ENCODE measurements at places on chromosomes 6 and 20.

- no peak for DNase-seq
Measured at GRCh38 chr6:113160306-113161017, 696.7 kb upstream of the MARCKS start.

DNA sequence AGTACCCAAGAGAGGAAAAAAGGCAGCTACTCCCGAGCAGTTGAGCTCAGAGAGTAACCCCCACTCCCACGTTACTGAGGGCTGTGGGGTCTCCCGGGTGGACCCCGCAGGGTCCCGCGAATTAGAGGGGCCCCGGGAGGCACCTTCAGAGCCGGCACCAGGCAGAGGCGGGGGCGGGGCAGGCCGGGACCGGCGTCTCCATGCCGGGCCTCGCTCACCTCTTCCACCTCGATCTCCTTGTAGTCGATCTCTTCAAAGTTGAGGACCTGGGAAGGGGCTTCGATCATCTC lies 381 bp downstream of the MAP3K7 start:
- DNase-seq, result peak; percentile 30

DNA sequence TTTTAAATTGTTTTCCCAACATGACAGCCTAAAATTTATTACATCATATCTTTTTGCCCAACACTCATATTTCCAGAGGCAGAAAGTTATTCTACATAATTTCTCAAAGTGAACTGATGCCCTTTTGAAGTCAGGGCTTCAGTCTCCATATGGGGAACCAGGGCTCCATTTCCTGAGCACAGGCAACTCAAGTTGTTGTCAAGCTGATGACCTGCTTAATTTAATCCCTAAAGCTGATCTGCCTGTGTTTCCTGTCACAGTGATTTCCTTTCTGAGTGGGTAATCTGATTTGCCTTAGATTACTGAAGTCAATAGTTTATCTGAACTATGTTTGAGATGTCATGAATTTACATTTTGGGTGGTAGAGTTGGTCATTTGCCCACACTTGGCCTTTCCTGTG lies 932.1 kb upstream of the MANEA start:
- DNase-seq, result no peak

GRCh38 chr6:24387818-24388217 lies 14.9 kb upstream of the MRS2 start:
- DNase-seq, result no peak

- DNase-seq, result peak; percentile 8
Measured at GRCh38 chr6:90251295-90251992, 45.2 kb downstream of the BACH2 start.

DNA sequence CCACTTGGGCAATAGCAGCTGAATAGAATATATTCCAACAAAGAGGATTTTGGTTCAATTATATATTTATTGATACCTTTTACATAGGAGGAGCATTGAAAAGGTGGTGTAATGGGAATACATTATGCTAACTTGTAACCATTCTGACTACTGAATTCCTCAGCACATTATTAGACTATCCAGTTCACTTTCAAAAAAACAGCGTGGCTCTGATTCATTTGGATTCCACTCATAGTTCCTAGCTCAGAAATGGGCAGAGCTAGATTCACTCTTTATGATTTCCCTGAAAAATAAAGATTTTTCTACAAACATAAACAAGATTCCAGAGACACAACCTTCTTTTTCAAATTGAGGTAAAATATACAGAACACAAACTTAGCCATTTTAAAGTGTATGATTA lies 9.2 kb upstream of the TRERF1 start:
- DNase-seq, result no peak

DNA sequence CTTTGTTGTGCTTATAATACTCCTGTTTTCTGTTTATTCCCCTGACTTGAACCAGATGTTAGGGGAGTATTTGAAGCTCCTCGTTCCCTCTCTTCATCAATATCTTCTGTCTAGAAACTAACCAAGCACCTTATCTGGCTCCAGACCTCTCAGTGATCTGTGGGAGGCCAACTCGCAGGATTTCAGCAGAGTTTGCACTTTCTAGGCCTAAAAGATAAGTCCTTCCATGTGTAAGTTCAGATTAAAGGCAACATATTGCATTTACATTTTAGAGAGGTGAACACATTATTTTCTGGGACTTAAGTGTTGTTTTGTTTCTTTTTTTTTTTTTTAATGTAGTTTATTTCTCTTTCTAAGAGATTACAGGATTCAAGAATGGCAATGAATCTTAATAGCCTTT lies 139.4 kb upstream of the AKAP12 start:
- no peak for DNase-seq

DNA sequence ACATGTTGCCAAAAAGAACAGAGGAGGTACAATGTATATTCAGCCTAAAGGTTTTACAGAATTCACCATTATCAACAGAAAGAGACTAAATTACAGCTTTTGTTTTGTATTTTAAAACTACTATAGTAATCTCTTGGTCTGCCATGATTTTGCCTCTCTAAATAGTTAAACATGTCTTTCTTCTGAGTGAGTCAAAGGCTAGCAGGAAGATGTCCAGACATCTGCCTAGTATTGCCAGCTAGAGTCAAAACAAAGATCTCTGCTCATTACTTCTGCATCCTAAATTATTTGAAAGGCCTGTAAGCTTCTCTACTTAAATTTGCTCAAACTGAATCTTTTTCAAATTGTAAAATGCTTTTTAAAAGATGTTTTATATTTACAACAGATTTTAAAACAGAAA lies 8.8 kb downstream of the ASF1A start:
- DNase-seq, result no peak

DNA sequence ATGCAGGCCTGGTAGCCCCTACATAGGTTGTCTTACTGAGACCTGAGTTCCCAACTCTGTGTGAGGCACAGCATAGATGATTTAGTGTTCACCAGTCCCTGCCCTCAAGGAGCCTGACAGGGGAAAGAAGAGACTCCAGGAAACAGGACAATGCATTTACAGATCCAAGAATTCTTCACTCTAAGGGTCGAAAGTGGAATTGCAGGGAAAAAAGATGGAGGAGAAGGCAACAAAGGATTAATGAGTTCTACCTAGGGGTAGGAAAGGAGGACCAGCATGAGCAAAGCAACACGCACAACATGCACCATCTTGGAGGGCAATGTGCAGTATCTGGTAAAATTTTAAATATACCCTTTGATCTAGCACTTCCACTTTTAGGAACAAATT lies 5.9 kb downstream of the SPAG4 start:
- DNase-seq, result no peak

DNA sequence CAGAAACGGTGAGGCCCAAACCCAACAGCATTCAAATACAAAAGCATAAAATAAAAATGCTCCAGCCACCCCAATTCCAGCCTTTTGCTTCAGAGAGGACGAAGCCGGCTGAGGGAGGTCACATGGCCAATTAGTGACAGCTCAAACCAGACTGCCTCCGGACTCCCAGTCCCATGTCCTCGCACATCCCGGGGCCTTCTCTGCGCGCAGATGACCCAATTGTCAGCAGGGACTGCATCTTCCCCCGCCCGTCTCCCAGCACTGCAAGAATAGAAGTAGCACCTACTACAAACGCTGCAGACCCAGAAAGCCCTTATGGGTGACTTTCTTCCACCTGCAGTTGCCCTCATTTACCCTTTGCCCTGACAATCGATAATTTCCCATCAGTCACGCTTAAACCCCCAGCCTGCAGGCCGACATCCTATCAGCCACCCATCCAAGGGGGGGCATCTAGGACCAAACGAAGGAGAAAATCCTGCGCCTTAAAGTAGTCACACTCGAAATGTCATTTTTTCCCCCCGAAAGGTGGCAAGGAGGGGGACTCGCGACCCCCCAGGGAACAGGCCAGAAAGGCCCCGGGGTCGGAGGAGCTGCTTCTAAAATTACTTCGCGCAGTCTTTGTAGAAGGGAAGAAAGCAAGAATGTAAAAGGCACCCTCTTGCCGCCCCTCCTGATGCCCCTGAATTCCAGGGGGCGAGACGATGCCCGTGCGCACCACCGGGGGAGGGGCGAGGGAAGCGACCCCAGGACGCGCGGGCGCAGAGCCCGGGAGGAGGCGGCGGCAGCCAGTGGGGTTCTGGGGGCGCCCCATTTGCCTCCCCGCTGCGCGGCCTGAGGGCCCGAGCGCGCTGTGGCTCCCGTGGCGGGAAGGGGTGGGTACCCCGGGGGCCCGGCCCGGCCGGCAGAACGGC lies 792 bp downstream of the SLC23A2 start:
- peak; percentile 52 for DNase-seq

GRCh38 chr6:145247692-145248419 lies 487.5 kb downstream of the EPM2A start:
- no peak for DNase-seq

DNA sequence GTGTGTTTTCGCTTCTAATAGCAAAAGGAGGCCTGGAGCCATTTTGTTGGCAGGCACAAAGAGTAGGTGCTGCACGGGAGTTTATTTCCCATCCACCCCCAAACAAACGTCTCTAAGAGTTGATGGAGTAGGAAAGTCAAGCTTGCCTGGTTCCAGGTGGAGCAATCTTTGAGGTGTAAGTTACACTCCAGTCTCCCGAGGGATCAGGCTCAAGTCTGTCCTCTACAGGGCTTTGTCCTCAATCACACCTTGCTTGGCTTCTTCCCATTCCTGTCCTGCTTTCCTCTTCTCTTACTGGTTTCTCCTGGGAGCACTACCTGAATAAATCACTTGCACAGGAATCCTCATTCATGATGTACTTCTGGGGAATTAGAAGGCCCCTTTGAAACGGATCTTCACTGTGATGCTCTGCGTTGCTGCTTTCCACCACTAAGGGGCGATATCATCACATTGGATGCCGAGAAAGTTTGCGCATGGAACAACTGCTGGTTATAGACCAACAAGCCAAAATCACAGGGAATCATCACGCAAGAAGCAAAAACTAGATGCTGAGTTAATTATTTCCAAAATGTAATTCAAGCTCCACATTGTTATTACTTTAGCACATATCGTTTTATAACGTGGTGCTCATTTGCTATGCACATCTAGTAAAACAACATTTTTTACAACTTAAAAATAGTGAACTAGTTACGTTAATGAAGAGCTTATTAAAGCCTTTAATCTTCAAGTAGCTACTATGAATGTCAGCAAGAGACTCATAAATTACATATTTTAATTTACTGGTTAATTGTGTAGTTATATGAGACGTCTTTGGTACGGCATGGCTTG lies 156.8 kb downstream of the DNAH8 start:
- peak; percentile 46 for DNase-seq

GRCh38 chr20:34581341-34582184 lies 23.0 kb downstream of the MAP1LC3A start:
- DNase-seq, result peak; percentile 39

DNA sequence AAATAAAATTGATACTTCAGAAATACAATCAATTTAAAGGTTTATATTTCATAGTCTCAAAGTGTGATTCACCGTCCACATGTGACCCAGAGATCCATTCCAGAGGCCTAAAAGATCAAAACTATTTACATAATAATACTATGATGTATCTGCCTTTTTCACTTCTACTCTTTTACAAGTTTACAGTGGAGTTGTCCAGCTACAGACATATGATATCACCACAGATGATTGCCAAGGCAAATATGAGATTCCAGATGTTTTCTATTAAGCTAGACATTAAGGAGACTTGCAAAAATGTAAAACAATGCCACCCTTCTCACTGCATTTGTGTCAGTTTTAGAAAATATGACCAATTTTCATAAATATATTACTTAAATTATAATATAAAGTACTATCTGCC lies 443.7 kb downstream of the GJA1 start:
- no peak for DNase-seq

GRCh38 chr6:18161431-18161830 lies 6.2 kb downstream of the KDM1B start:
- DNase-seq, result no peak

DNA sequence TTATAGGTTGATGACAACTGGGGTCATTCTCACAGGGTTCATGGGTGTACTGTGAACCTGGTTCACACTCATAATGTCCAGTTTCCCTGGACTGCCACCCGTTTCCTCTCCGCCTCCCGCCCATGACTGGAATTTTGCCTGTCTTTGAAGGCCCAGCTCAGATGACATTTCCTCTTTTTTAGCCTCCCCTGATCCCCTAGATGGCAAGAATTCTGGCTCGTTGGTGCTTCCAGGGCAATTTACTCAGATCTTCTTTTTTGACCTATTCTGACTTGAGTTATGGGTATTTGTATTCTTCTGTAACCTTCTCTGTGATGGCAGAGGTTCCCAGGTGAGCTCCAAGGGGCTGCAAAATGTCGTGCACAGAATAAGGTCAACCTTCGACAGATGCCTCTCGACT lies 5.7 kb upstream of the CITED2 start:
- no peak for DNase-seq

DNA sequence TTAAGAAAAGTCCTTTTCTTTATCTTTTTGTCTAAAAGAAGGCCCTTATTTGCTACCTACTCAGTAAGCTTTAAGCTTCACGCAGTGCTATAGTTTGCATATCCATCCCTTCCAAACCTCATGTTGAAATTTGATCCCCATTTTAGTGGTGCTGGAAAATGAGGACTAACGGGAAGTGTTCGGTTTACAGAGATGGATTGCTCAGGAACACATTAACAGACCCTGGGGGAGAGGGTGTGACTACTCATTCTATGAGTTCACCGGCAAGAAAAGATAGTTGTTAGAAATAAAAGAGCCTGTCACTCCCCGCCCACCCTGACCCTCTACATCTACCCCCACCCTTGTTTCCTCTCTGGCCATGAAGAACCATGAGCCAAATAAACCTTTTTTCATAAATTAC lies 546.2 kb downstream of the MEI4 start:
- no peak for DNase-seq

DNA sequence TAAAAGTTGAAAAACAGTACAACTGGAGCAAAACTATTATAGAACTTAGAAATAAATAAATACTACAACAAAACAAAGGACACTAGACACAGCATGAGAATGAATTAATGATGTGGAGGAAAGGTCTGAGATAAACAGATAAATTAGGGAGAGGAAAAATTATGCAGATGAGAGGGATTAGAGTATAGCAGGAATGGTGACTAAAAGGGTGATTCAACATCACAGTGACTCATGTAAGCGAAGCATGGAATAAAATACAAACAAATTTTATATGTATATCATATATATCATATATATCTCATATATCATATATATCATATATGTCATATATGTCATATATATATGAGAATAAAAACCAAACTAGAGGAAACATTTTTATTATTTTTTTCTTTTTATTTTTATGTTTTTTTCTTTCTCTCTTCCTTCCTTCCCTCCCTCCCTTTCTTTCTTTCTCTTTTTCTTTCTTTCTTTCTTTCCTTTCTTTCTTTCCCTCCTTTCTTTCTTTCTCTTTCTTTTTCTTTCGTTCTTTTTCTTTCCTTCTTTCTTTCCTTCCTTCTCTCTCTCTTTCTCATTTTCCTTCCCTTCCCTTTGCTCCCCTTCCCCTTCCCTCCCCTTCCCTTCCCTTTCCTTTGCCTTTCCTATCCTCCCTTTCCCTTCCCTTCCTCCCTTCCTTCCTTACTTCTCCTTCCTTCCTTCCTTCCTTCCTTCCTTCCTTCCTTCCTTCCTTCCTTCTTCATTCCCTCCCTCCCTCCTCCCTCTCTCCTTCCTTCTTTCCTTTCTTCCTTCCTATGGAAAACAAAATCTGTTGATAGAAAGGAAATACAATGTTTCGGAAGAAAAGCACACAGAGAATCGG lies 1014.6 kb downstream of the GRIK2 start:
- no peak for DNase-seq

- DNase-seq, result peak; percentile 90
Measured at GRCh38 chr20:33731693-33732165, at the start of gene ZNF341. Gene ZNF341, plus strand, starts transcription at chr20:33731996. Its CDS starts 26 bp downstream, at chr20:33732022.

- DNase-seq, result no peak
Measured at GRCh38 chr6:14241255-14242070, 123.9 kb downstream of the CD83 start.
